Mesenchymal stem cell (in vitro differentiated cells and primary cell): ENCODE measurements at places on chromosomes 2 and 18.
A peak's percentile ranks its signal among the peaks of the same experiment; 100 is the strongest.

- no peak for DNase-seq
These were observed 66.1 kb downstream of the BAZ2B start for GRCh38 chr2:159550231-159550630.

GRCh38 chr2:47767497-47767844 lies 15.5 kb upstream of the MSH6 start:
- no peak for DNase-seq

DNA sequence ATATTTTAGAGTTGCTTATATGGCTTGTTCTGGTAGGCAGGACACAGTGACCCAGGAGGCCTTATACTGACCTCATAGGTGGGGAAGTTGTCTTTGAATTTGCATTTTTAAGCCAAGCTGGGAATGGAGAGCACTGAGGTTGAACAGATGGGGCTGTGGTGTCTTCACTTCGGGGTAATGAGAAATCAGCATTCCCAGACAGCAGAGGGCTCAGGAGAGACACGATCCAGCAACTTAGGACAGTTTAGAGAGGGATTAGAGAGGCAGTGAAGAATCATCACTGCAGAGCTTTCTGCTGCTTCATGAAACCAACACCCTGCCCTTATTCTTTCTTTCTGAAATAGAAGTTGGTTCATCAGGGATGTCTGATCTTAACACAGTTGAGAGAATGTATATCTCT lies 202.4 kb downstream of the TDRD15 start:
- peak; percentile 13 for DNase-seq

GRCh38 chr18:22691946-22692710 lies 241.0 kb upstream of the RBBP8 start:
- DNase-seq, result peak; percentile 82

DNA sequence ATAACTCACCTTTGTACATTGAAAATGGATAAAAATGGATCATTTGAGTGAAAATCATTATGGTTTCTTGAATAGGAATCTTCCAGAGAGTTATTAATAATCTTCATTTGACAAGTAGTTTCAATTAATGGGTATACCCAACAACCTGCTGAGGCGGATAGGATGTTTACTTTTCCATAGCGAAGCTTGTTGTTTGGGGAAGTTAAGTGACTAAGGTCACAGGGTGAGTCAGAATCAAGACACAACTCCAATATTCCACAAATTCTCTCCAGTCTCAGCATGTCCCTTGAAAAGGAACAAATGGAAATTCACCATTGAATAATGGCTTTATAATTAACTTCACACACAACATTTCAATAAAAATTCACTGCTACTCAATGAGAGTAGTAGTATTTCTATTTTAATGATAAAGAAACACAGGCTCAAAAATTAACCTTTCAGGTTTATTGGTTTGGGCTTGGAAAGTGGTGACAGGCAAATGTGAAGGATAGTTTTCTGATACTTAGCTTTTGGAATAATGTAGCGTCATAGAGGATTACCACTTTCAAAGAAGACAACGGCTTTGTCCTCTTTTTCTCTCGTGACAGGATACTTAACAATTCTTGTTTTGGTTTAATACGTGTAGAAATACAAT lies 211.3 kb downstream of the GPD2 start:
- no peak for DNase-seq

DNA sequence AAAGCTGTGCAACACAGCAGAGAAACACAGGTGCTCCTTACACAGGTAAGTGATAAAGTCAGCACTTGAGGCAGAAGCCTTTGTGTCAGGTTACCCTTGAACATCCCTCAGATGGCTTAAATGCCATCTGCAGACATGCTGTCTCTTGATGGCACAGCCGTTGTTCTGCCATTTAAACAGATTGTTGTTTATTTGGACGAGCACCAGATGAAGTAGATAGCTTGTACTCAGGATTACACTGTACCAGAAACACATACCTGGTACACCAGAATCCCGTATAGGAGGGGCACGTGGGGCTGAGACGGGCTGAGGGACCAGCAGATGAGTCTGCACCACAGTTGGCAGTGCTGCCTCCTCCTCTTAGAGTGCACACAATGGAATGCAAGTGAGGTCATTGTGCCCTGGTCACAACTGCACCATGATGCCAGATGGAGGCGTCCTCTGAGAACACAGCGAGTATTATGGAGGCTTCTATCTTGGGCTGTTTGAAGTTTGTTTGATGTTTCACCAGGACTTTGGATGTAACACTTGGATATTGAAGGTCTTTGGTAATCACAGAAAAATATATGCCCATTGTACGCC lies 143.0 kb downstream of the TANC1 start:
- DNase-seq, result no peak

GRCh38 chr2:209619782-209620181 lies 151.8 kb upstream of the UNC80 start:
- peak; percentile 6 for DNase-seq

- peak; percentile 84 for DNase-seq
These were observed 272.6 kb upstream of the UBE2E3 start for GRCh38 chr2:180707884-180708205.

DNA sequence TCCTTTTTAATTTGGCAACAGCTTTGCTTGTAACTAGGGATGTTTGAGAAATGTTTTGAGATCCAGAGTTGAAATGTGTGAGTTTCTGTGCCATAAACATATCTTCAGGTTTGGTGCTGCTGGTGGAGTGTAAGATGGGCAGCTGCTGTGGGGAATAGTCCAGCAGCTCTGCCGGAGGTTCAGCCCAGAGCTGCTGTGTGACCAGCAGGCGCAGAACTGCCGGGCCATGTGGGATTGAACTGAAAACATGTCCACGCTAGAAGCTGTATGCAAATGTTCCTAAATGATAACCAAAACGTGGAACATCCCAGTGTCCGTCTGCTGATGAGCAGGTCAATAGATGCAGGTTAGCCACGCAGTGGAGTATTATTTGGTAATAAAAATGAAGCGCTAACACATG lies 99.6 kb downstream of the DGKD start:
- DNase-seq, result no peak

- no peak for DNase-seq
These were observed 4.1 kb upstream of the GORASP2 start for GRCh38 chr2:170924969-170925368.

DNA sequence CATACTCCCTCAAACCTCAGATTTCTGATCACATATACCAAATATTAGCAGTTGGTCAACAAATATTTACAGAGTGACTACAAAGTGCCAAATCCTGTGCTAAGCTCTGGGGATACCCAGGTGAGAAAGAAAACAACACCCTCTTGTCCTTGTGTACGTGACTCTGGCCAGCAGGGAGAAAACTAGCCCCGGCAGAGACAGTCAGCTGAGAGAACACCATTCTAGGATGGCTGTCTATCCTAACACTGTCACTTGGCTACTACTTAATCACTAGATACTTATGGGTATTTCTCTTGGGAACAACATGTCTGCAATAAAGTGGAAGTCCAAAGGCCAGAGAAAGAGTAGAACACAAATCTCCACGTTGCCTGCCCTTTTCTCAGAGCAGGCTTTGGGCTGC lies 57.9 kb upstream of the CD226 start:
- DNase-seq, result no peak

DNA sequence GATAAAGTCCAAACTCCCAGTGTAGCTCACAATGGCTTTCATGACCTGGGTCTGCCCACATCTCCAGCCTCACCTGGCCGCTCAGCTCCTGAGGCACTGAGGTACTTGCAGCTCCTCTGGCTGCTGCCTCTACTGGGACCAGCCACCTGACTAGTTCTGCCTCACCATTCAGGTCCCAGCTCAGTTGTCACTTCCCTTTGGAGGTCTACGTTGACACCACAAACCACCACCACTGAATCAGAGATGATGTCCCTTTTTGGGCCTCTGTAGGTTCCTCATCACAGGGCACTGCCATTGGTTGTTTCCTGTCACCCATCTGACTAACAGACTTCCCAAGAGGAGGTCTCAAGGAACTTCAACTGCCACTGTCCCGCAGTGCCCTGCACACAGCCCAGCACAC lies 21.2 kb downstream of the SPP2 start:
- DNase-seq, result no peak

DNA sequence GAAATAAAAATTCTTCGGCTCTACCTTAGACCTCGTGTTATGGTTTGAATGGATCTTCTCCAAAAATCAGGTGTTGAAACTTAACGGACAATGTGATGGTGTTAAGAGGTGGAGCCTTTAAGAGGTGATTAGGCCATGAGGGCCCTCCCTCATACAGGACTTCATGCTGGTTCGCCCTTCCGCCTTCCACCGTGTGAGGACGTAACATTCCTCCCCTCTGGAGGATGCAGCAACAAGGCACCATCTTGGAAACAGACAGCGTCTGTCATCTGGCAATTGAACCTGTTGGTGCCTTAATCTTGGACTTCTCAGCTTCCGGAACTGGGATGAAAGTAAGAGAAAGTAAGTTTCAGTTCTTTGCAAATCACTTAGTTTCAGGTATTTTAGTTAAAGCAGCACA lies 126.3 kb upstream of the SPRED2 start:
- no peak for DNase-seq

DNA sequence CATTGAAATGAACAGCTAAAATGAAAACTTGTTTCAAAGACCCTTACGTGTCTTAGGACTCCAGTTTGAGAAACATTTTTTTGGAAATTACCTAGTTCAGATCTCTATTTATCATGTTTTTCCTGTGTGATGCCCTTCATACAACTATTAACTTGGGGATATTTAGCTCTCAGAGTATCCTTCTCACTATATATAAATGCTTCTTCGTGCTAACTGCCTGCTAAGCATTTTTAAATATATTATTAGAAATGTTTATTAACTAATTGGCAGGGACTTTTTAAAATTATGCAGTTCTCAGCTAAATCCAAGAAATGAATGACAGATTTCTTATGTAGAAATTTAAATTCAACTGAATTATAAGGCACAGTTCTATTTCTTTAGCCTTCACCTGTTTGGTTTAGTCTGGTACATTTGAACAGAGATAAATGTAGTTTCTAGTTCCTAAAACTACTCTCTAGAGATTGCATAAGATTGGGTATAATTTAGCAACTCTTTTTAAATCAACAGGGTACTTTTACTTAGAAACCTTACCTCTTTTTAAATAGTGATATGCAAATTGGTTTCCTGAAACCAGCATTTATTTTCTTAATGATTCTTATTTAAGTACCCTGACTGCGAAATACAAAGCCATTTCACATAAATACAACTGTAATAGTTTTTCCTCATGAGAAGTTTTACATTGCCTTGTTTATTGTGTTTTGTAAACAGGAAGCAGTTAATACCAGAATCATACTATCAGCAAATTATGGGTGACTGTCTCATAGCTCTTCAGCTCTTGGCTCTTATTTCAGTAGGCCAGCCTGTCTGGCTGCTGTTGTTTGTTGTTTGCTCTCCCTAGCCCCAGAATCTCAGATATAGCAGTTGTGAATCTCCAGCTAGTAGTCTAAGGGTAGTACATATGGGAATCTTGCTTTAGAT lies 140.7 kb downstream of the PTRHD1 start:
- DNase-seq, result peak; percentile 68

GRCh38 chr2:43326101-43326825 lies 99.9 kb upstream of the ZFP36L2 start:
- no peak for DNase-seq

GRCh38 chr18:2908166-2908945 lies 61.5 kb downstream of the EMILIN2 start:
- no peak for DNase-seq

GRCh38 chr2:239797316-239797715 lies 227.8 kb downstream of the NDUFA10 start:
- no peak for DNase-seq

DNA sequence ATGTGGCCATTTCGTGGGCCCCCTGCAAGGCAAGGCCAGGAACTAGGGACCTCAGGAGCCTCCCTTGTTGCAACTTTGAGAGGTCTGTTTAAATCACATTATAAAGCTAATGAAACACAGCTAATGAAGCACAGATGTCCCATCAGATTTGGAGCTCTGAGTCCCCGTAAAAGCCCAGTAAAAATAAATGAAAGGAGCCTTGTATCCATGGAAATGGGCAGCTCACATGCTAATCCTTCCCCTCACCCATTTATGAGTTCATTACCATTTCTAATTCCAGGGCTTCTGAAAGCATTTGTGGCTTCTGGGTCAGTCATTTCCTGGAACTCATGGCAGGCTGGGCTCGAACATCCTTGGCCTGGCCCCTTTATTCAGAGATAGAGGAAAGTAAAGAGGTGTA lies 274.8 kb downstream of the SS18 start:
- DNase-seq, result no peak

DNA sequence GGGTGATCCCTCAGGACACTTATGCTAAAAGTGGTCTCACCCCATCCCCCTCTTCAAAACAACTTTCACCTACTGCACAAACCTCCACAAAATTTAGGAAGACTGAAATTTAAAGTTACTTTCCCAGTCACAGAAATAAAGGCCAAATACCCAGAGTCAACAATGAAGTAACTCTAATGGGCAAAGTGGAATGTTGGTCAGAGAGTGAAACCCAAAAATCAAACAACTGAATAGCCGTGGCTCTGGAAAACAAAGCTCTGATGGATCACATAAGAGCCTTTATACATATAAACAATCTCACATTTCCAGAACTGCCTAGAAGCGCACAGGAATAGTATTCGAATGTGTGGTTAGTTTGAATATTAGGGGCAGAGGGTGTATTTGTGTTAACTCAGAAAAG lies 4.7 kb downstream of the ACVR1 start:
- no peak for DNase-seq

GRCh38 chr2:99354070-99354469 lies 16.9 kb downstream of the EIF5B start:
- peak; percentile 13 for DNase-seq

- DNase-seq, result no peak
These were observed 4.5 kb downstream of the FAM117B start for GRCh38 chr2:202639231-202639630.

DNA sequence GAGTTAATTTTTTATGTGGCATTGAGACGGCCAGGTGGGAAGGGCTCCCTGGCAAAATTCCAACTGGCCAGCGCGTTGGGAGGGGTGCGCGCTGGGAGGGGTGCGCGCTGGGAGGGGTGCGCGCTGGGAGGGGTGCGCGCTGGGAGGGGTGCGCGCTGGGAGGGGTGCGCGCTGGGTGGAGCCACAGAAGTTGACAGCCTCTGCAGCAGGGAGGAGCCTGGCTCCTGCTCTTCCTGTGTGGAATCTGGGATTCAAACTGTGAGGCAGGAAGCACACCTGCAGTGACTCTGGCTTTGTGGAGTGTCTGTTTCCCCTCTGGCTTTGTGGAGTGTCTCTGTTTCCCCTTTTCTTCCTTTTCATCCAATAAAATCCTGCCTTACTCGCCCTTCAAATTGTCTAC lies 147.9 kb upstream of the CBLN2 start:
- DNase-seq, result no peak

DNA sequence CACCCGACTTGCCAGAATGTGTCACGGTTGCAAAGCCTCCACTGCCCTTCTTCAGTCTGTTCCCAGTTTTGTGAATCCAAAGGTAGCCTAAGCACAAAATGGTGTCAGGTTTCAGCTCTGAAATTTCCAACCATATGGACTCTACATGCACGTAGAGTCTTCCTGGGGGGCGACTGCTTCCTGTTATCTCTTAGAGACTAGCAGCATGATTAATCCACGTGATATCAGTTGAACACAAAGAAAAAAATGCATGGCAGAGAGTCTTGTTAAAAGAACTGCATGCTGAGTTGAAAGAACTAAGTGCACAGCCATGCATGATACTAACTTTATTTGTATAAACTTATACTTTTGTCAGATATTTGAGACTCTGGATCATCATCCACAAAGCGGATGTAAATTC lies 404.4 kb downstream of the SOCS6 start:
- no peak for DNase-seq
